ENCODE measurements at places on chromosomes 7 and 10.

DNA sequence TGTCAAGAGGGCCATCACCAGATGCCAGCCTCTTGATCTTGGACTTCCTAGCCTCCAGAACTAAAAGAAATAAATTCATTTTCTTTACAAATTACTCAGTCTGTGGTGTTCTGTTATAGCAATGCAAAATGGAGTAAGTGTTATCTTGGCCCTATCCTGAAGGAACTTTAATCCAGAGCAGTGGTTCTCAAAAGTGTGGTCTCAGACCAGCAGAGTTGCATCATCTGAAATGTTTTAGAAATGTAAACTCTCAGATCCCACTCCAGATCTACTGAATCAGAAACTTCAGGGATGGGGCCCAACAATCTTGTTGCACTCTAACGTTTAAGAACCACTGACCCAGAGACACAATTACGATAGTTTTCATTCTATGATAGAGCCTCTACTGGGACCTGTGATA, 3.2 kb upstream of the SUPV3L1 start:
- no peak for DNase-seq

GRCh38 chr10:3723766-3724165, 61.2 kb downstream of the KLF6 start:
- no peak for DNase-seq

- no peak for DNase-seq
These were observed 304.6 kb downstream of the PRPF18 start for GRCh38 chr10:13891128-13892000.

DNA sequence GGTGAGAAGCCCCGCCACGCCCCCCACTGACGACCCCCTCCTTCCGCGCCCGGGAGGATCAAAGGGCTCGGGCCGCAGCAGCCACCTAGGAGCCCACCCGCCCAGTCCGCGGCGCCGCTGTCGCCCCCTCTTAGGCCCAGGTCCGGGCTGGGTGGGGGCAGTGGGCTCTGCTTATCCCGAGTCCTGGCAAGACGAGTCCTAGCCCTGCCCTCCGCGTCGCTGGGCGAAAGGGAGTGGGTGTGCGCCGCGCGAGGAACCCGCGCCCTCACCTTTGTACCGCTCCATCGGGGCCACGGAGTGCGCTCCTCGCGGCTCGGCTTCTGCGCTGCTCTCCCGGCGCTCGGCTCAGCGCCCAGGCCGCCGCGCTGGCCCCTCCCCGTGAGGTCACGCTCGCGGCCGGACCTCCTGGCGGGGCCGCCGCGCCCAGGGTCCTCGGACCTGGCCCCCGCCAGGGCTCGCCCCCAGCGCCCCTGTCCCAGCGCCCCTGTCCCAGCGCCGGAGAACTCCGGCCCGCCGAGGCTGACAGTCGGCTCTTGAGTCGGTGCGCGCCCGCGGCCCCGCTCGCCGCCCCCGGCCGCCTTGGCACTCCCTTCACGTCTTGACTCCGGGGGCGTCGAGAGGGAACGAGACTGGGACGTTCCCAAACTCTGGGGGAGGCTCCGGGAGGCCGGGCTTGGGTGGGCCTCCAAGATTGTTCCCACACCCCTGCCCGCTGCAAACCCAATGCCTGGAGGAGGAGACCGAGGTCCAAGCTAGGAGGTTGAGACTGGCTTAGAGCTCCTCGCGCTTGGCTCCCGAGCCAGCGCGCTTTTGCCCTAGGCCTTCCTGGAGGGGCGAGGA, at the start of gene AFAP1L2:
TSS of gene AFAP1L2 (minus strand) at position 332 of the 840 bp plus-strand sequence. CDS start at position 285, 47 bp downstream.
- no peak for DNase-seq

GRCh38 chr7:128831178-128831993, 1.2 kb downstream of the FLNC start:
- DNase-seq = peak; percentile 74

GRCh38 chr10:112202561-112203241, 19.1 kb upstream of the GPAM start:
- peak; percentile 16 for DNase-seq

GRCh38 chr10:129058664-129059155, 408.3 kb upstream of the MGMT start:
- no peak for DNase-seq

DNA sequence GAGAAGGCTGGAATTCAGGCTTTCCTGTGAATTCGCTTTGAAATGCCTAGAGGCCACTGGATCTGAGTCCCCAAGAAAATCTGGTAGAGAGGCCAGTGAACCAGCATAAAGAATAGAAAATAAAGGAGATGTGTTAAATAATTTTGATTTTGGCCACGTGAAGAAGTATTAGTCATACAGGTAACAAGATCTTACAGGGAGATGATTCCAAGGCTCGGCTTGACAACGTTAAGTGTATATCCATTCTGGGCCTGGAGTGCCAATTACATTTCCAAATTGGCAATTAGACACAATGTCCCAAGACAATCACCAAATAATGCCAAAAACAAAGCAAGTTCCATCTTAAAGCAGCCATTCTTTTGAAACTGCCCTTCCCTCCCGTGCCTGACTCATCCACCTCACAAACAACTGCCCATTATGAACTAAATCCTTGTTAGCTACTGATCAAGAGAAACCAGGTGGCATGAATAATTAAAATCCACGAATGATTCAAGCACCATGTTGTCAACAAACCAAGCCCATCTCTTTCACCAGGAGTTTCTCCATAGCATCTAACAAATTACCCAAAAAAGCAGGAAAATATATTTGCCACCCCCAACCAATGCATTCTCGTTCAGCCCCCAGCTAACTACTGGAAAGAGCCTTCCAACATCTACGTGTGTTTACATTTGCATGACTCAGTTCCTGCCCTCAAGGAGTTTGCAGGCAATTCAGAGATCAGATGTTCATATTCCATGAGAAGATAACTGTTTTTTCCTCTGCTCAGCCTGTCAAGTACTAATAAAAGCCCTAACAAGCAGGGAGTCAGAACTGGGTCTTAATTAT, 8.5 kb downstream of the KCNMA1 start:
- no peak for DNase-seq

- no peak for DNase-seq
These were observed 16.3 kb downstream of the RBM33 start for GRCh38 chr7:155660758-155661093.

DNA sequence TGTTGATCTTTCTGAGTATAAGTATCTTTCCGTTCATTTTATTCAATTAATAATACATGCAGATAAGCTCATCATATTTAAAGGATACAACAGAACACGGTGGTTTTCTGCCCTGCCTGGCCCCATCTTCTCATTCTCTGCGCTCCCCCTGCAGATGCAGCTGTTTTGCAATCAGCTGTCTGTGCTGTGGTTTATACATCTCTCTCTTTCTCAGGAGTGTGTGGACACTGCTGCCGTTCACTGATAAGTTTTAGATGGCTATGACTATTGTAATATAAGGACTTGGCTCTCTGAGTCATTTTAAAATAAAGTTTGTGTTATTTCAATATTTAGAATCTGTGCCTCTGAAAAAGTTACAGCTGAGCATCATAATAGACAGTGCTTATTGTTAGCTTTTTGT, 54.5 kb downstream of the CUL1 start:
- no peak for DNase-seq

- peak; percentile 85 for DNase-seq
These were observed 93.9 kb downstream of the ATXN7L1 start for GRCh38 chr7:105782391-105783042.

DNA sequence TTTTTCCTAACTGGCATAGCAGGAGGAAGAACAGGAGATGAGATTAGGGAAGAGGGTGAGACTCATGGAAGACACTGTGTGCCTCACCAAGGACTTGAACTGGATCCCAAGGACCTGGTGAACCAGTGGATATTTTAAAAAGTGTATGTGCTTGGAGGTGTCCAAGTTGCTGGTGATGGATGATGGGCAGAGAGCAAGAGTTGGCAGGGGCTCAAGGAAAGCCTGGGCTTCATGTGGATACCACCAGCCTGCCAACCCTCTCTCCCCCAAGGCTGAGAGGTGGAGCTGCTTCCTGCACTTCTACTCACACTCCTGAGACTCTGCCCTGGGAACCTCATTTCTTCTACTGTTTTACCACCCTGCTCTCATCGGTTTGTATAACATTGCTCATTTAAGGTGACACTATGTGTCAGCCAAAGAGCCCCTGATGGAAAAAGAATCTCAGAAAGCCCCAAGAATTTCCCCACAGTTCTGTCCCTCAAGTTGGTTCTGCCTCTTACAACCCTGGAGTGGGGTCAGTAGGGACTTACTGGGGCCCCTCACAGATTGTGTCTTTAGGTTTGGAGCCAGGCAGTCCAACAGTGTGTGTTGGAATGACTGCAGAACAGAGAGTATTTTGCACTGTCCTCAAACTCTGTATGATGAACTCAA, 56.2 kb upstream of the PDCD4 start:
- no peak for DNase-seq

GRCh38 chr7:145698526-145699262, 417.9 kb upstream of the CNTNAP2 start:
- no peak for DNase-seq

DNA sequence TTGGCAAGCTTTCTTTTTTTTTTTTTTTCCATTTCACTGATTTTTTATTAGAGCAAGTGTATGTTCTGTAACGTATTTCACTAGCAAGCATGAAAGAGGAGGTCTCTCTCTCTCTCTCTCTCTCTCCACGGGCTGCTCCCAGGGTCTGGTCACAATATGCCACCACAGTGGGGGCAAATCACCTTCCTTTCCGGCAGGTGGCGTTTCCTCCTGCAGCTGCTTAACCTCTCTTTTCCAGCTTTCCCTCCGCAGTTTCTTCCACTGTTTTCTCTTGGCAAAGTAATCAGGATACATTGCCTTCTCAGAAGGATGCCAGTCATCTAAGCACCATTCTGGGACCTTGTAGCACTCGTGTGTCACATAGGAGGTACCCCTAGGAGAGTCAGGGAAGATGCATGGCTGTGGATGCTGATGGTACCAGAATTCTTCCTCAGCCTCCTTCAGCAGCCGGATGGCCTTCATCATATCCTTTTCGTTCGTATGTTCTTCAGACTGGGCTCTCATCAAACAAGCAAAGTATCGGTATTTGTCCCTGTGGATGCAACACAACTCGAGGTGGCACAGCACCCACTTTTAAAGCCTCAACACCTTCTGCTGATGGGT, 197.3 kb upstream of the PODXL start:
- DNase-seq = no peak

GRCh38 chr7:149210551-149210950, 15.2 kb downstream of the ZNF282 start:
- DNase-seq = no peak

DNA sequence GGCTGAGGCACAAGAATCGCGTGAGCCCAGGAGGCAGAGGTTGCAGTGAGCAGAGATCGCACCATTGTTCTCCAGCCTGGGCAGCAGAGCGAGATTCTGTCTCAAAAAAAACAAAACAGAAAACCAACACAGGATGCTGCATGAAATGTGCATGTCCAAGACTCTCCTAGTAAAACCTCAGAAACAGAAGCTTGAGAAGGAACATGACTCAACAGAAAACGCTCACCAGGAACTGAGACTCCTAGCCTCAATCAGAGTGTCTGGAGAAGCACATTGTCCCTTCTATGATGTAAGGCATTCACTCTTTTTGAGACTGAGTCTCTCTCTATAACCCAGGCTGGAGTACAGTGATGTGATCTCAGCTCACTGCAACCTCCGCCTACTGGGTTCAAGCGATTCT, 168.3 kb downstream of the MYOF start:
- DNase-seq = no peak

GRCh38 chr7:123929107-123929506, 4.1 kb downstream of the SPAM1 start:
- DNase-seq = no peak

DNA sequence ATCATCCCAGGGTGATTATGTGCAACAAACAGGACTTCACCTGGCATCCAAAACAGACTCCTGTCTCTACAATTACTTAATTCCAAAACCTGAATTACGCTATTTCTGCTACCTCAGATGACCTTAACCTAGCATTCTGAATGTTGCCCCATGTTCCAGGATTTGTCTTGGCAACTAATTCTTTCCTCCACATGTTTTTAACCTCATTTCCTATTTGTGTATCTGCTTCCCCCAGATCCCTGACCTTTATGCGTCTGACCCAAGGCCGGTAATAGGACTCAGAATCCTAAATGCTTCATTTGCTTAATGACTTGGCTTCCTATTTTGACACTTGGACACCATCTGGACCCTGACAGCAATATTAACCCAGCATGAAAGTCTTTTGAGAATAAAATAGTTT, 8.7 kb upstream of the ING3 start:
- no peak for DNase-seq

DNA sequence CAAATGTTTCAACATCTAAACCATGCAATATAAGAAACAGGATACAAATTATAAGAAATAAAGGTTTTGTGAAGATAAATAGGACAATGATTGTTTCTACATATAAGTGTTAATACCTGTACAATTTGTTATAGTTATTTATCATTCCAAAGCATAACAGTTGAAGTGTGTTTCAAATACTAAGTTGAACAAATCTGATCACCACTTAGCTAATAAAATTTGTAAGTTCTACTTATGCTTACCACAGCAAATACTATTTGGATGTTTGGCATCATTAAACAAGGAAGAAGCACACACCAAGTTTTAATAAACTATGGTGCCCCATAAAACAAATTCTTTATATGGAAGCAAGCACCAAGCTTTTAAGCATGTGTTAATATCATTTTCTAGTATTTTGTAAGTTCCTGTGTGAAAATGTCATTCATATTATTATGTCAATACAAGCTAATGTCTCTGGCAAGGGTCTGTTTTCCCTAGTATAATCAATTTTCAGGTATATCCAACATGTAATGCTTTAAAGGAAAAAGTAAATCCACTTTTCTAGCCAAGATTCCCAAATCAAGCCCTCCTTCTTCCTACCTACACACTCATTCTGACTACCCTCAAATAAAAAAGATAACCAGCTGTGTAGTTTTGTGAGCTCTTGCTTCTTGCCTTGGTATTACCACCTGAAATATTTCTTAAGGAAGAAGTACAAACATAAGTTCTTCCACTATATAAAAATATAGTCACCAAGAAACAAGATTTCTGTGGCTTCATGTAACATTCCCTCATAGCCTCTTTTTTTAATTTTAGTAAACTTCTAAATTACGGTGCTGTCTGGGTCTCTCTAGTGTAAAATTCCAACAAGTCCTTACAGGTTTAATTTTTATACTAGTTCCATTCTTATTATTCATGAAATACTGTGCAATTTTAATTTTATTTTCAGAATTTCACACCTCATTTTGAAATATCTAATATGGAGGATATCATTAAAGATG, 9.2 kb downstream of the SKAP2 start:
- DNase-seq = no peak

GRCh38 chr7:90749774-90750173, 153.7 kb downstream of the CDK14 start:
- peak; percentile 29 for DNase-seq

- DNase-seq = no peak
These were observed 65.6 kb upstream of the IGFBP3 start for GRCh38 chr7:45986355-45987298.

- no peak for DNase-seq
These were observed 366.6 kb downstream of the EXOC4 start for GRCh38 chr7:133619491-133619890.

- no peak for DNase-seq
These were observed 10.0 kb upstream of the FGL2 start for GRCh38 chr7:77209479-77210139.
